ENCODE measurements at places on chromosomes 13 and 19.

- no peak for DNase-seq
Observed at GRCh38 chr13:114067381-114067885, 65.0 kb downstream of the RASA3 start.

DNA sequence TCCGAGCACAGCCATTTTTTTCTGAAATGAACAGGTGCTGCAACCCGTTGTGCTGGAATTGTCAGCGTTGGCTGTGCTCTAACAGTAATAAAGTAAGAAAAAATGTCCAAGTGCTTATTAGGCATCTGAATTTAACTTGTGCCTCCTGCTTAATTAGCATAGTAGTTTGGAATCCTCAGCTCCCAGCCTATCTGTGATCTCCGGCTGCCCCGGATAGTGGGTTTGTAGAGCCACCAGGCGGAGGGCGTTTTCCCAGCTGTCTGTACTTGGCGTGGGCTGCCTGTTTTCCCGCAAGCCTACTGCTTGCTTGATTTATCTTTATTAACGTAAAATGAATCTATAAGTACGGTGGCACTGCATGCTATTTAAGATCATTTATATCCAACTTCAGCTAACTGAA lies 137.9 kb downstream of the MTUS2 start:
- DNase-seq: no peak

DNA sequence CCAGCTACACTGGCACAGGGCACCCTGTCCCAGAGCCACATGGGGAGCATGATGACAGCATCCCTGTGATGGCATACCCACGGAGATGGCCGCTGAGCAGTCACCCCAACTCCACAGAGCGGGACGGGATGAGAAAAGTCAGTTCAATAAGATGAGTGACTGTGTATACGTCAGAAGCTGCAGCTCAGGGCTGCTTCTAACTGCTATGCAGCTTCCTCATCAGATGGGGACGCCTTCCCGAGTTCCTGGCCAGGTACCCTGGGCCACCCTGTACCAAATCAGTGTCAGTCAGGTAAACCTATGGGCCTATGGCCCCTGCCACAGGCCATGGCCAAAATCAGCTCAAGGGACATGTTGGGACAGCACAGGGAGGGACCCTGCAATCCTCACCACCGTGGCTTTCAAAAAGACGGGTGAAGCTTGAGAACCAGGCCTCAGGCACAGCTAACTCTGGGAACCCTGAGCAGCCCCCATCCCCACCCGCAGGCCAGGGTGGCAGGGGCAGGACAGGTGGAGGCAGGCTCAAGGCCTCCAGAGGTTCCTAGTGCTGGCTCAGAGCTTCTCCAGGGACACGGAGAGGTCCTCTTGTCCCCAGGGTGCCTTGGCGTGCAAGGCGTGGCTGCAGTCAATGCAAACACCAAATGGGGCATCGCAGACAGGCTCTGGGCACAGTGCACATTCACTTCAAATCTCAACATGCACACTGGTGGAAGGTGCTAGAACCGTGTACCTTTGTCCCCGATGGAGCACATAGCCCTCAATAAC lies 122.4 kb downstream of the TUBA3C start:
- DNase-seq: no peak

DNA sequence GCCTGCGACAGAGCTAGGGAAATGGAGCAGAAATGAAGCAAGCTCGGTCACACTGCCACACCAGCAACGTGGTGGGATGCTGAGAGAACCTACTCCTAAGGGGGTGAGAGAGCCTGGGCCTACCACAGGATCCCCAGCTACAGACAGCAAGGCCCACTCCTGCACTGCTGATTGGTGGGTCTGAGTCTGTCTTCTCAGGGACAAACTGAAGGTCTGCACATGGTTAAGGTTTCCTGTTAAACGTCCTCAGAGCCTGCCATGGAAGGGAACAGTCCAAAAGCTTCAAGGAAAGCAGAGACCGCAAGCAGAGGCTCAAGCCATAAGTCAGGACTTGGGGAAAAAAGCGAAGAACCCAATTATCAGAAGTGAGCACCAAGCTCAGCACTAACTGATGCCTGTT lies 53.5 kb upstream of the MED4 start:
- no peak for DNase-seq

- no peak for DNase-seq
Observed at GRCh38 chr13:93984876-93985275, 494.6 kb downstream of the DCT start.

GRCh38 chr19:41707502-41707812 lies 969 bp upstream of the CEACAM5 start:
- no peak for DNase-seq

- DNase-seq: no peak
Observed at GRCh38 chr13:63880705-63881104, 2465.1 kb upstream of the PCDH20 start.

DNA sequence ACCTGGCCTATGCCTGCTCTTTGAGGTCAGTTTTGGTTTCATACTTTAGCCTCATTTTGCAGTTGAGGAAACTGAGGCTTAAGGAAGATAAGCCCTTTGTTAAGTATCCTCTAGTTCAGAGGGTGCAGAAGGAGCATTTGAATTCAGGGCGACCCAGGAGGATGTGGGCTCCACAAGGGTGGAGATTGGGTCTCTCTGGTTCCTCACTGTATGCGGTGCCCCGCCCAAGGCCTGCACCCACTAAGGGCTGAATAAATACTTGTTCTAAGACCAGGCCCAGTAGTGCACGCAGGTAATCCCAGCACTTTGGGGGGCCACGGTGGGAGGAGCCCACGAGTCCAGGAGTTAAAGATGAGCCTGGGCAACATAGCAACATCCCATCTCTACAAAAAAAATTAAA lies 768 bp upstream of the SLC44A2 start:
- no peak for DNase-seq

DNA sequence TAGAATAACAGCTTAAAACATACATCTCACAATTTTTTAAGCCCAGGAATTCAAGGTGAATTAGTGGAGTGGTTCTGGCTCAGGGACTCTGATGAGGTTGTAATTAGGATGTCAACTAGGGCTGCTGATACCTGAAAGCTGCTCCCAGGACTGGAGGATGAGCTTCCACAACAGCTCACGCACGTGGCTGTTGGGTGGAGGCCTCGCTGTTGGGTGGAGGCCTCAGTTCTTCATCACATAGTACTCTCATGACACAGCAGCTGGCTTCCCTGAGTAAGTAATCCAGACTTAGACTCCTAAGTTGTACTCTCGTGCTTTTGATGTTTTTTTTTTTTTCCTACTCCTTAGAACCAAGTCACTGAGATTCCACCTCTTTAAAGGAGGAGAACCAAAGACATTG lies 577.1 kb upstream of the PRR20A start:
- no peak for DNase-seq

- no peak for DNase-seq
Observed at GRCh38 chr13:41460930-41461329, 3.6 kb downstream of the RGCC start.

GRCh38 chr13:113765564-113765910 lies 6.5 kb downstream of the TMEM255B start:
- no peak for DNase-seq

DNA sequence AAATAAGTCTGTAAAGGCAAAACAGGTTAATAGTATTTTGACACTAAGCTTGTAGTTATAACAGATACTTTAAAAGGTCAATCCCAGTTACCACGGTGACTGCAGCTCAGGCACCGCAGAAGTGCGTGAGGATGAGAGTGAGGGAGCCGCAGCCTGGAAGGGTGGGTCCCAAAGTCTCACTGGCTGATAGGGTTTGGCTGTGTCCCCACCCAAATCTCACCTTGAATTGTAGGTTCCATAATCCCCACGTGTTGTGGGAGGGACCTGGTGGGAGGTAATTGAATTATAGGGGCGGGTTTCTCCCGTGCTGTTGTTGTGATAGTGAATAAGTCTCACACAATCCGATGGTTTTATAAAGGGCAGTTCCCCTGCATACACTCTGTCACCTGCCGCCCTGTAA lies 40.0 kb upstream of the GAS6 start:
- DNase-seq: no peak

- peak; percentile 11 for DNase-seq
Observed at GRCh38 chr13:26831336-26831908, 70.8 kb upstream of the GPR12 start.

DNA sequence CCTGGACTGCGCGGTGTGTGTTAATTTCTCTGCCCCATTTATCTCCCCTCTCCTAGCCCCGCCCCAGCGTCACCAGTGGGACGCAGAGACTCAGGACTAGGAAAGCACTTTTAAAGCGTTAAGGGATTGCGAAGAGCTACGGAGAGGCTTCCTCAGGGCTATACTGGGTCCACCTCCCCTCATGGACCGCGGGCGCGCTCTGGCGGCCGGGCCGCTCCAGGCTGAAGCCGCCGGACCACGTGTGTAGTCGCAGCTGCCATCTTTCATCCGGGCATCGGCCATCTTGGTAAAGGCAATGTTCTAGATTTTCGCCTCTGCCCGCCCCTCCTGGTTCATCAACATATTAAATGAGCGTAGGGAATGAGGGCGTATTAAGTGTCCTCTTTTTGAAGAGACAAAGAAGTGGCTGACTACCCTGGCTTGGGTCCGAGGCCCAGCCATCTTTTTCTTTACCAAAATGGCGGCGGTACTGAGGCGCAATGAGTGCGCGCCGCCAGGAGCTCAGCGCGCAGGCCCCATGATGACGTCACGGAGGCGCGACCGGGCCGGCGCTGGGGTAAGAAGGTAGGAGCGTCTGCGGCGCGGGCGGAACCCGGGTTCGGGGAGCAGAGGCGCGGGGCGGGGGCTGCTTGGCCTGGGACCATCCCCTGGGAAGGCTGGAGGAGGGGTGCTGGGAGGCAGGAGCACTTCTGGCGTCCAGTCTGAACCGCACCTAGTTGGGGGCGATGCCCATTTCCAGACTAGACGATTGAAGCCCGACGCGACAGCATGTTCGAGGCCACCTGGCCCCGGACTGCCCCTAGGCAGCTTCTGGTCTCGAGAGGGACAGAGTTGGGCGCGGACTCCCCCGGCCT lies at the start of gene CCDC124:
Gene CCDC124, plus strand, starts transcription at position 531 of the 854 bp plus-strand sequence. CDS start 3,406 bp downstream, outside the sequence.
- DNase-seq: peak; percentile 94

GRCh38 chr13:80469105-80469852 lies 128.4 kb upstream of the SPRY2 start:
- no peak for DNase-seq

- peak; percentile 71 for DNase-seq
Observed at GRCh38 chr13:32587811-32588170, 1.5 kb downstream of the PDS5B start.

DNA sequence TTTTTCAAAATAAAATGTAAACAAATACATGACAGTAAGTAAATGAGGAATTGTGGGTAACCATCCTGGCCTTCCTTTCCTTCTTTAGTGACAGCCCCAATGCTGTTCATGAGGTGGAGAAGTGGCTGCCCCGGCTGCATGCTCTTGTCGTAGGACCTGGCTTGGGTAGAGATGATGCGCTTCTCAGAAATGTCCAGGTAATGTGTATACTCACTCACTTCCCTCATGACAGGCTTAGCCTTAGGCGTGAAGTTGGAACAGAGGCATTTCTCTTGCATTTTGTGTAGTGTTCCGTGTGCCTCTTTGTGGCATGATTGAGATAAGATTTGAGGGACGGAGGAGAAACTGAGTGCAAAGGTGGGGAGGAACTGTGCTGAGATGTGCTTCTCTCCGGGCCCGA lies 12.0 kb downstream of the NAXD start:
- no peak for DNase-seq

GRCh38 chr13:109196948-109197347 lies 567.5 kb downstream of the MYO16 start:
- DNase-seq: no peak

GRCh38 chr13:44484562-44485138 lies 91.5 kb downstream of the TSC22D1 start:
- DNase-seq: no peak

DNA sequence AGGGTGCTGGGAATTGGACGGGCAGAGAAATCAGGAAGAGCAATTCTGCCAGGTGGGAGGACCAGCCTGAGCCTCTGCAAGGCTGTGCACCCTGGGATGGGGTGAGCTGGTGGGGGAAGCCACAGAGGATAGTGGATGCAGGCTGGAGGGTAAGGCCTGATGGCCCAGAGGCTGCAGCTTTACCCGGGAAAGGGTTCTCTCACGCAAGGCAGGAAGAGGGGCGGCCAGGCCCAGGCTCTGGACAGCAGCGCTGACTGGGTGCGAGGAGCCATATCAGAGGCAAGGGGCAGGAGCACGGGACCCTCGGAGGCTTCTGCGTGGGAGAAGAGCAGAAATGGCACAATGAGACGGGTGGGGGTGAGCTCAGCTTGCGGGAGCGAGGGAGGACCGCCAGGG lies 104.6 kb downstream of the SOX1 start:
- DNase-seq: no peak

- DNase-seq: no peak
Observed at GRCh38 chr19:6181119-6181518, 45.7 kb downstream of the ACSBG2 start.

DNA sequence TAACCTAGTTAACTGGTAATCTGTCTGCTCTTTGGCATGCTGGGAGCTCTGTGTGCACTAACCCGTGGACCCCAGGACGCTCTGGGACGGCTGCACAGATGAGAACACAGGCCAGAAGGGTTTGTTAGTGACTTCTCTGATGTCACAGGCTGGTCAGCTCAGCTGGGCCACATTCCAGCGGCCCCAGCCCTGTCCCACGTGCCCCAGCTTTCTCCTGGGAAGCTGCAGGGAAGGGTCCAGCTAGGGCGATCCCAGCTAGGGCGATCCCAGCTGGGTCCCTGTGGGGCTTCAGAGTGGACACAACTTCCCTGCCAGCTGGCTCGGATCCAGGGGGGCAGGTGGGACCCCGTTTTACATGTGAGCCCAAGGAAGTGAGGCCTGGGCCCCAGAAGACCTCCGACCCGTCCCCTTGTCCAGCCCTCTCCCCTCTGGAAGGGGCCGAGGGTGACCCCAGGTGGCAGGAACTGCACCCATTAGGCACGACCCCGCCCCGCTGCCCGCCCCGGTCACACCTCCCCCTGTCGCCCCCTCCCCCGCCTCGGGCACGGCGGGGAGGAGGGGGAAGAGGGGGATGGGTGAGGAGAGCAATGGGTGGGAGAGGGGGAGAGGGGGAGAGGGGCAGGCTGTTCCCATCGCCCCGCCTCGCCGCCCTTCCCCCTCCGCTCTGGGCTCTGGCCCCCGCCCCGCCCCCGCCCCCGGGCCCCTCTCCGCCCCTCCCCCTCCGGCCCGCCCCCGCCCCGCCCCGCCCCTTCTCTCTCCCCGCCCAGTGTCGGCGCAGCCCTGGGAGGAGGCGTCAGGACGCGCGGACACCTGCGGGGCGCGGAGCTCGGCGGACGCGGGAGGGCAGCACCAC lies 75.2 kb upstream of the MCF2L start:
- peak; percentile 78 for DNase-seq

DNA sequence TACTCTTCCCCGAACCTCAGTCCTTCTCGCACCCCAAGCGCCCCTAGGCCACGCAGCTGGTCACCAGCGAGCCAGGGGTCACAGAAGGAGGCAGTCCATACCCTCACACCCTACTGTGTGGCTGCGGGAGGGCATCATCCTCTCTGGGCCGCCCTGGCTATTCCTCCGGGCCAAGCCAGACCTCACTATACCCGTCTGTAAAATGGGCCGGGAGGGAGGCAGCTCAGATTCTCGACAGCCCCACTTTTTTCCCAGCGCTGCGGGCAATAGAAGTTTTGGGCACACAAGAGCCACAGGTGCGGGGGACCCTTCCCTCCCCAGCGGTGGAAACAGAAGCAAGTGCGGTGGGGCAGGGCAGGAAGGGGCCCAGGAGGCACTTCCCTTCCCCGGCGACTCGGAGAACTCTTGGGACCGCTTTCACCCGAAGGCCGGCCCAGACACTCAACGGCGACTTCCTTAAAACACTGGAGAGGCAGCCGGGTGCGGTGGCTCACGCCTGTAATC lies 5.6 kb upstream of the ARRDC2 start:
- DNase-seq: no peak
